ENCODE measurements at places on chromosomes 6 and 20.

GRCh38 chr20:44231713-44232468, 15.2 kb upstream of the GDAP1L1 start:
- DNase-seq: no peak

DNA sequence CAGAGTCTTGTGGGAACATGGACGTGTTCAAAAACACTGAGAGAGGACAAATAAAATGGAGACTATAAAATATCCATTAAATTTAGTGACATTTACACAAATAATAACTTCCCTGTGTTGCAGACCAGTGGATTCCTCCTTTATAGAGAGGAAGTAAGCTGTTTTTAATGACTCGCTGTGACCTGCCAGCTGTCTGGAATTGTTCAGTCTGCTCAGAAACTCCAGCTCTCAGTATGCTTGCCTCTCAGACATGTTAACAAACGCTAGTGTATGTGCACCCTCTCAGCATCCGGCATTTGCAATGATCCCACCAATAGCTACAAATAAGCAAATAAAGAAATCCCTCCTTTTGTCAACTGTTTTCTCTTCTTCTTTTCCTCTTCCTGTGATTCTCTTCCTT, 158.0 kb upstream of the TCF21 start:
- no peak for DNase-seq

DNA sequence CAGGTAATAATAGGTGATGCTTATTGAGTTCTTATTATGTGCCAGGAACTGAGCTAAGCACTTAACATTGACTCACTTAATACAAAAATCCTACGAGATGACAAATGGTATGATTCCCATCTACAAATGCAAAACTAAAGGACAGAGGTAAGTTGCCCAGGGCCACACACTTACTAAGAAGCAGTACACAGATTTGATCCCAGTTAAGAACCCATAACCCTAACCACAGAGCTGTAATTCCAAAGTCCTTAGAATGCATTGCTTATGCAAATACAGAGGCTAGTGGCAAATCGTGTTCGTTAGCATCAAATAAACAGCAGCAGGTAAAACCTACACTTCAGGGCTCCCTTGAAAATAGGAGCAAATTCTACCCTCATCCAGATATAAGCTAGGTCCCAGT, 104.0 kb downstream of the SASH1 start:
- DNase-seq: no peak

DNA sequence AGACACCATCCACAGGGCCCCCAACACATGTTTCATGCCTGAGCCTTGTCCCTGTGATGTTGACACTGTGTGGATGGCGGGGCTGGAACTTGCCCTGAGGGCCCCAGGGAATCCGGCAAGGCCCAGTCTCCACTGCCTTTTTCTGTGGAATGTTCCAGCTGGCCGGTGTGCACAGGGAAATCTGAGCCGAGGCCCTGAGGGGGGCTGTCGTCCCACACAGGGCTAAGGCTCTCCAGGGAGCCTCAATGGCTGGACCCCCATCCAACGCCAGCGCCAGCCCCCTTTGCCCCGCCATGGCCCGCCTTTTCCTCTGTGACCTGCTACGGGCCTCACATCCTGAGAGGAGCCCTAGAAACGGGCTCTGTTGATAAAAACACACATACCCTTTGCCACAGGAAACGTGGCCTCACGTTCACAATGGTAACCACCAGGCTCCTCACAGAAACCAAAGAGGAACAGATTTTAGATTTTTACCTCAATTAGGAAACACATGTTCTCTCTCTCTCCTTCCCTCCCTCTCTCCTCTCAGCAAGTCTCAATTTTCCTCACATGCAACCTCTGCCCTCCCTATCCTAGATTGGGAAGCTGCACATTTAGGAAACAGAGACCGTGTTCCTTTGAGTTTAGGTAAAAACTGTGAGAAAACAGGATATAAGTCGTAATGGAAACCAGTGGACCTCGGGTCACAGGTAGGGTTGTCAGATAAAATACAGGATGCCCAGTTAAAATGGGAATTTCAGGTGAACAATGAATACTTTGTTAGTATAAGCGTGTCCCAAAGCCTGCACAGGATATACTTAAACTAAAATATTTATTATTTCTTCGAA, 13.7 kb upstream of the ZNF831 start:
- DNase-seq: no peak

DNA sequence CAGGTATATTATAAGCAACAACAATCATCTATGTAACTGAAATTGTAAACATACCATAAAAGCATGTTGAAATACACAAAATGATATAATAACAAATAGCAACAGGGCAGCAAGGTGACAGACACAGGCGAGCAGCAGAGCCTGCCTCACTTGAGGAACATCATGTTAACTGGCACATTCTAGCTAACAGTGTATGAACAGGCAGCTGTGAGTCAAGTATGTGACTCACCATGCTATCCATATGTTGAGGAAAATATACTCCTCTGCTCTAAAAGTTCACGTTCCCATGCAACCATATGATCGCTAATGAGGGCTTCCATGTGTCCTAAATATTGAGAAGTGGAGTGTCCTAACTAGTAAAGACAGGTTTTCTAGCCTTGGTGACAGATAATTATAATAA, 18.4 kb downstream of the SERAC1 start:
- DNase-seq: no peak

GRCh38 chr6:46776070-46776712, 17.0 kb upstream of the MEP1A start:
- DNase-seq: no peak

GRCh38 chr6:75800708-75801505, 51.9 kb downstream of the MYO6 start:
- no peak for DNase-seq

DNA sequence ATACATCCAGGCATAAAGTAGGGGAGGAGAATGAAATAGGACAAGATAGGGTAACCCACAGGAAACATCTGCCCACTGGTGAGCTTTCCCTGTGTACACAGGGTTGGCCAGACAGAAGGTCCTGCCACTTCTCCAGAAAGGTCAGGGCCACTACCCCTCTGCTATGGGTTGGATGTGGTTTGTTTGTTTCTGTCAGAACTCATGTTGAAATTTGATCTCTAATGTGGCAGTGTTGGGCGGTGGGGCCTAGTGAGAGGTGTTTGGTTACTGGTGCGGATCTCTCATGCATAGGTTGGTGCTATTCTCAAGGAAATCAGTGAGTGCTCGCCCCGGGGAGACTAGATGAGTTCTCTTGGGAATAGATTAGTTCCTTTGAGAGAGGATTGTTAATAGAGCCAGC, 15.6 kb upstream of the MAS1 start:
- DNase-seq: peak; percentile 69

DNA sequence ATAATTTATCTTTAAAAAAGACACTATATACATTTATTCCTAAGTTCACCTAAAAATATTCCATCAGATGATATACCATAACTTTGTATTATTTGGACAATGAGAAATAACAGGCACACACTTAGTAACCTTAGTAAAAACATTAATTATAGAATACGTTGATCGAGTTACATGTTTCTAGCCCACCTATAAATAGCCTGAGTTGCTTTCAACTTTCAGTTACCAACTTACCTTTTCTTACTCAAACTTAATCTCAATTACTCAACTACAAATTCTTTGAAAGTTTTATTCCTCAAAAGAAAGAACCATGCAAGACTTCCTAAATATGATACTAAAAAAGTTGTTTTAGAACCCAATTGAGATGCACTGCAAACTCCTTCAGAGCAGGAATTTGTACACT, 12.2 kb downstream of the ARHGAP18 start:
- no peak for DNase-seq

DNA sequence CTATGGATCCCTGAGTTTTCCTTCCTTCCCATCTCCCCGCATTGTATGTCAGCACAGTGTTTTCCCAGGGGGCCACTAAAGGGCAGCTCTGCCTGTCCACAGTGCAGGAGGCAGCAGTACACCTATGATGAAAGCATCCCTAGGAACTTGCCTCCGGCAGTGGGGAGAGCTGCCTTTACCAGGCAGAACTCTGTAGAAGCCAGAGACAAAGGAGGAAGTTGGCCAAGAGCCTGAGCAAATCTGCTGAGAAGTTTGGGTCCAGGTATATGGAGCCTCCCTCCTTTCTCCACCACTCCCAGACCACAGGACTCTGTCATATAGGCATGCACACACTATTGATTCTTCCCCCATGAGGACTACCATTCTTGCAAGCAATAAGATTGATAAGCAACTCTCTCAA, 282.7 kb downstream of the TBC1D7 start:
- no peak for DNase-seq

- DNase-seq: no peak
Measured at GRCh38 chr6:142802124-142802523, 142.9 kb downstream of the HIVEP2 start.

- no peak for DNase-seq
Measured at GRCh38 chr6:73817253-73817652, 121.2 kb downstream of the CD109 start.

DNA sequence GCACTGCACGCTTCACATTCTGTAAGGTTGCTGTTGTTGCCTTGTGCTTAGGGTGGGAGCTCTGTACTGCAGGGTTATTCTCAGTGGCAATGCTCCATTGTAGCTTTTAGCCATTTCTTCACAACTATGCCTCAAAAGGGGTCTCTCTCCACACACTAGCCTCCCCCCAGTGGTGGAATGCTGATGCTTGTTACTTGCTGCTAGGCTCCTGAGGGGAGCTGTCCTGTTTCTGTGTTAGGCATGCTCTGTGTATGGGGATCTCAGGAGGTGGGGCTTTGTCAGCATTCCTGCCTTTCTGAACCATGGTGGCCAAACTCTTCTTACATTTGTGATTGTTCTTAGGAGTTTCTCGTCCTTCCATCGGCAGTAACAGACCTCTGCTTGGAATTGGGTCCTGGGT, 18.8 kb downstream of the TMEM170B start:
- DNase-seq: no peak

DNA sequence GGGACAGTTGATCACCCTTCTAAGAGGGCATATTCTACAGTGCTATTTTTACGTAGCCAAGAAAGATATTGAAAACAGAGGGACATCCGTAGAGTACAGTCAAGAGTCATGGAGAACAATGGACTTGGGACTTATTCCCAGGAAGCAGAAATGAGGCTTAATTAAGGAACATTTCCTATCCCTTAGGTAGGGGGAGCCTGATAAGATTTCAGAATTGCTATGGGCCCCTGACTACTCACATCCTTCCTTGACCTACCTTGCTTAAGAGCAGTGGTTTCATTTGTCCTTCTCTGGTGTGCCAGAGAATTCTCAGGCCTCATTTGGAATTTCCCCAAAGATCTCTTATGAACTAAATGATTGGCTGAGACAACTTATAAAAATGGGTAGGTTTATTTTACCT, 189.5 kb upstream of the DTNBP1 start:
- DNase-seq: no peak

- DNase-seq: no peak
Measured at GRCh38 chr20:50037123-50037522, 54.3 kb downstream of the SNAI1 start.

DNA sequence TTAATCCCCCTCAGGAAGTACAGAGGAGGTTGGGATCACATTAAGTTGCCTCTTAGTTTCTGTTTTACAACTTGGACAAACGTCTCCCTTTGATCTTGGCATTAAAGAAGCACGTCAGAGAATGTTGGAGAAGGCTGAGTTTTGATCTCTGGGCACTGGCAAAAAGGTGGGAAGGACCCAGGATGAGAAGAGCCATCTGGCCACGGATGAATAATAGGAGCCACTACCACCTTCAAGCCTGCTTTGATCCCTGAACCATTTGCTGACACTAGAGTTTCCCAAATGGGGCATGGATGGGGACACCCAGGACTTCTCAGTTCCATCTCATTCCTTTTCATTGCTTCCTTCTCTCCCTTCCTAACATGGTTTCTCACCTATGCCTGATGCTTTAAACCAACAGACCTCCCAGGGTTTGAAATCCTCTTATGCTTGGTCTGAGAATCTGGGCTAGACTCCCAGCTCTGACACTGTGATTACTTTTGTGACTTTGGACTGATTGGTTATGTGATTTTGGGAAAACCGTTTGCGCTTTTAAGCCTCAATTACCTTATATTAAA, 5.8 kb downstream of the TM9SF4 start:
- DNase-seq: no peak

- no peak for DNase-seq
Measured at GRCh38 chr6:12047792-12048432, 35.8 kb downstream of the HIVEP1 start.

GRCh38 chr6:140082867-140083297, 708.4 kb upstream of the CITED2 start:
- no peak for DNase-seq

- DNase-seq: no peak
Measured at GRCh38 chr20:3074812-3075211, 3.4 kb downstream of the OXT start.

- no peak for DNase-seq
Measured at GRCh38 chr6:57165080-57165479, 7.0 kb upstream of the BAG2 start.

GRCh38 chr20:32753731-32754130, 8.5 kb upstream of the DNMT3B start:
- no peak for DNase-seq

- no peak for DNase-seq
Measured at GRCh38 chr6:33896391-33897188, 92.8 kb upstream of the MLN start.

GRCh38 chr20:47872341-47872740, 87.1 kb upstream of the SULF2 start:
- no peak for DNase-seq

DNA sequence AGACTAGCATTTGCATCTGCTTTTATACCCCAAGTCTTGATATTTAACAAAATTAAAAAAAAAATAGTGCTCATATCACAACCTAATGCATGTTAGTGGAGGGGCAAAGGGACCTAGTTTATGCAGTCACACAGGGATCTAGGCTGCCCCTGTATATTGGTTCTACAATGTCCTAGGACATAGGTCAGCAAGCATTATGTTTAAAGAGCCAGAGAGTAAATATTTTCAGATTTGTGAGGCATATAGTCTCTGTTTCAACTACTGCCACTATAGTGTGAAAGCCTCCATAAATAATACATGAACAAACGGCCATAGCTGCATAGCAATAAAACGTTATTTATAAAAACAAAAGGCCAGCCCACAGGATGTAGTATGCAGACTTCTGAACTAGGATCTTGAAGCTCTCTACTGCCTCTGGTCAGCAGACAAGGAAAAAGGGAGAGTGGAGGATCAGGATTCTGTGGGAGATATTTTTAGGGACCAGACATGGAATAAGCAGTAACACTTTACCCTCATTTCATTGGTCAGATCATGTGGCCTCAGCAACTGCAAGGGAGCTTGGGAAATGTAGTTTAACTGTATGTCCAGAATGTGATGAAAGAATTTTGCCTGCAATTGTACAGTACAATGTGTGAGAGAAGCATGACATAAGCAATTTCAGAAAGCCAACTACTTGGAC, 414.2 kb upstream of the SPTLC3 start:
- DNase-seq: no peak

DNA sequence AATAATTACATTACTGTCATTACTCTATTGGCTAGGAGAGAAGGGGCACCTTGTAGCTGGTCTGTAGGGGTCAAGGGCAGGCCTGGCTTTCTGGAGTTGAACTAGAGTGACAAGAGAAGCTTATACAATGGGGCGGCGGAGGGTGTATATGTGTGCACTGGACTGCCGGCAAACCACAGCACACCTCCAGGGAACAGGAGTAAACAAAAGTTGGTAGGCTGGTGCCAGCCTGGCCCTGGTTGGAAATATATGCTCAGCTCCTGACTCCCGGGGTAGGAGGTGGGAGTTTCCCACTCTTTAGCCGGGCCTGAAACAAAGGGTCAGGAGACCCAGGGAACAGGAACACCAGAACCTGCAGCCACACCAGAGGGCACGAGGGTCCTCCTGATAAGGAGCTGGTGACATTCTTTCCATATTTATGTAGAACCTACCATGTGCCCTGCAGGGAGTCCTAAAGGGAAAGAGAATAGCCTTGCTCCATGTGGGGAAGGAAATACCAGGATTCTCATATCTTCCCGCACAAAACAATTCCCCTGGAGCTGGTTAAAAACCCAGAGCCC, 5.1 kb downstream of the C6orf132 start:
- DNase-seq: no peak
